ENCODE measurements at places on chromosomes 12 and 14.

DNA sequence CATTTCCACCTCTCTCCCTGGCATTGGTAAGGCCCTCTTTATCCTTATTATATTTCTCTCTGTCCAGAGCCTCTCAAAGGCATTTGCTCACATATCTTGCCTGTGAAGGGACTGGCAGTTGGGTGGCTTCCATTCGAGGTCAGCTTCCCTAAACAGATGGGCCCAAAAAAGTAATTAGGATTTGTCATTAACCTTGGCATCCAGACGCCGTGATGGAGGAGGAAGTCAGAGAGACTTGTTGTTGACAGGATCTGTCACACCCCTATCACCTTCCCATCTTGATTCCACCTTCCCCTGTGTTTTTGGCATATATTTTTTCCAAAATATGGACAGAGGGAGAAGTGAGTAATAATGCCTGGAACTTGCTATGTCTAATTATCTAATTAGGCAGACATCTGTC lies 54.0 kb upstream of the OAS1 start:
- DNase-seq, result no peak

DNA sequence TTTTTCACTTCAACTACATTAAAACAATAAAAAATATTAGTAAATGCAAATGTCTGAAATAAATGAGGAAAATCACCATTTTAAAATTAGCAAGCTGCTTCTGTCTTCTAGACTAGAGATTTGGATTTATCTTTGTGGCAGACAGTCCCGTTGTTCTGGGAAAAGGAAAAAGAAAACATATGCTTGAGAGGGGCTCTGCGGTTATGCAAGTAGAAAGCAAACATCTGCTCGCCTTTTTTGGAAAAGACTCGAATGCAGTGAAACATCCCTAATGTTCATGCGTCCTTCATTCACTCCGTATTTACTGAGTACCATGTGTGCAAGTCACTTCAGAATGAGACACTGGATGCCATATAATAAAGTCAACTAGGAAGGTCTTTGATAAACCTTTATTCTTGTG lies 44.9 kb downstream of the IFNG start:
- DNase-seq, result no peak

DNA sequence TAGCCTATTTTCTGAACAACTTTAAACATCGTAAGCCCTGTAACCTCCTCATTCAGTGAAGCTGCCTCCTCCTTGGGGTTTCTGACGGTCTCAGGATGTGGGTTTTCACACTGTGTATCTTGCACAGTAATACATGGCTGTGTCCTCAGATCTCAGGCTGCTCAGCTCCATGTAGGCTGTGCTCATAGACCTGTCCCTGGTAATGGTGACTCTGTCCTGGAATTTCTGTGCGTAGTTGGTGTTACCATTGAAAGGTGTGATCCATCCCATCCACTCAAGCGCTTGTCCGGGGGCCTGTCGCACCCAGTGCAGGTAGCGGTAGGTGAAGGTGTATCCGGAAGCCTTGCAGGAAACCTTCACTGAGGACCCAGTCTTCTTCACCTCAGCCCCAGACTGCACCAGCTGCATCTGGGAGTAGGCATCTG lies 980.5 kb downstream of the TMEM121 start:
- no peak for DNase-seq

GRCh38 chr12:27179400-27180214 lies 64.5 kb upstream of the STK38L start:
- DNase-seq, result peak; percentile 91

- peak; percentile 22 for DNase-seq
Observed at GRCh38 chr12:9649532-9649940, 20.0 kb upstream of the CLEC2D start.

GRCh38 chr14:71647086-71647784 lies 285.0 kb upstream of the RGS6 start:
- no peak for DNase-seq

DNA sequence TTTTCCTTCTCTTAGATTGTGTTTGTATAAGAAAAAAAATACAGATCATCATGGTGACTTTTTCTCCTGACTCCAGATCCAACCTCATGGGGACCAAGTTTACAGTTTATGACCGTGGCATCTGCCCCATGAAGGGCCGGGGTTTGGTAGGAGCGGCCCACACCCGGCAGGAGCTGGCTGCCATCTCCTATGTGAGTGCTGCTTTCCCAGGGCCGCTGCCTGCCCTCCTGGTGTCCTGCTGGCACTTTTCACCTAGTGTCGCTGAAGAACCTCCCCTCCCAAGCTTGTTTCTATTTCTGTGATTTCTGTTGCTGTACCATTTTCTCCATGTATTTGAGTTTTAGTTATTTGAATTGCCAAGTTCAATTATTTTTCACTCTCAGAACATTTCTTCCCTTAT lies 24.8 kb upstream of the TEAD4 start:
- DNase-seq, result no peak
